ENCODE measurements at places on chromosomes 5 and 9.

GRCh38 chr5:84983093-84983492 is 598.4 kb upstream of the EDIL3 start:
- DNase-seq = no peak

DNA sequence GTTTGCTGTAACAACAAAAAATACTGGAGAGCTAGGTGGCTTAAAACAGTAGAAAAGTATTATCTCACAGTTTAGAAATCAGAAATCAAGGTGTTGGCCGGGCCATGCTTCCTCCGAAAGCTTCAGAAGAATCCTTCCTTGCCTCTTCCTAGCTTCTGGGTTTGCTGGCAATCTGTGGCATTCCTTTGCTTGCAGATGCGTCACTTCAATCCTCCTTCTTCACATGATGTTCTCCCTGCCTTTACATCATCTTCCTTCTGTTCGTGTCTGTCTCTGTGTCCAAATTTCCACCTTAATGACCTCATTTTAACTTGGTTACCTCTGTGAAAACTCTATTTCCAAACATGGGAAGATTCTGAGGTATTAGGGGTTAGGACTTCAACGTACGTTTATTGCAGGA is 90.4 kb upstream of the CHD1 start:
- DNase-seq = no peak

DNA sequence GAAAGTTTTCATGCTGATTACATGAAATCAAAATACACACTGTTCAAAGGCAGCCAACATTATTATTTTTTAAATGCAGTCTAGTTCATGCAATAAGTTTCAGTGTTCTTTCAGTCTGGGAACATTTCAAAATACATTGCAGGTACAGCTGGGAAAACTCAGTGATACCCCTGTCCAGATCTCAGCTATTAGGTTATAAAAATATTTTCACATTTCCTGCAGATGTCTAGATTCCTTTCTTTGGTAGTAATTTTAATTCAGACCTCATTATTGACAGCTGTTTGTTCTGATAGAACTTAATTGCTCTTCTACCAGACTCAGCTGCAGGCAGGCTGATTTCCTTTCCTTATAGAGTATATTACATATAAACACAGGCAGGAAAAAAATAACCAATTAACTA is 556.8 kb upstream of the DMAC1 start:
- DNase-seq = no peak

DNA sequence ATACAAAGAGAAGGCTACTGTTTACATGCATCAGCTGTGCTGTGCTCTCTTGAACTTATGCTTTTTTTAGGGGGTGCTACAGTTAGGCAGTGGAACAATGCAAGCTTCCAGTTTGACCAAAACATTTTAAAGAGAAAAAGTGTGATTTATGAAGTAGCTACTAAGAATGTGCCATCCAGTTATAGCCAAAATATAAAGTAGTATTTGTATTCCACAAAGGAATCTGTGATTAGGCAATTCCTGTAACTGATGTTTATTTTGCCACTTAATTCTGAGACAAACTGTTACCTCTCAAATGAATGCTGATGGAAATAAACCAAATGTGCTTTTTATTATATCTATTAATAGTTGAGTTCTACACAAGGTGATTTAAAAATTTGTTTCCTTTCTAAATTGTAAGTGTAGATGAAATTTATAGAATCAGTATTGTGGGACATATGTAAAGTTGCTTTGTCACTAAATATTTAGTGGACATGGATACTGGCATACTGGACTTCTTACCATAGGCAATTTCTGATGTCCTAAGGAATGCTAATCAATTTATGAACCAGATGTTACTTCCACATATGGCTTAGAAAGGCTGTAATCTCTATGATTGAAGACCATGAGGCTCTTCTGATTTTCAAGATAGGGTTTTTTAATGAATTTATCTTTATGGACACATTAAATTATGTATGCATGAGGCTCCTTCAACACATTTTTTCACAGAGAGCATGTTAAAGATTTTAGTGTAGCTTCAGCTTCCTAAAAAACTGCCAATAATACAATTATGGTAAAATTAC is 410.2 kb downstream of the PRR16 start:
- no peak for DNase-seq

DNA sequence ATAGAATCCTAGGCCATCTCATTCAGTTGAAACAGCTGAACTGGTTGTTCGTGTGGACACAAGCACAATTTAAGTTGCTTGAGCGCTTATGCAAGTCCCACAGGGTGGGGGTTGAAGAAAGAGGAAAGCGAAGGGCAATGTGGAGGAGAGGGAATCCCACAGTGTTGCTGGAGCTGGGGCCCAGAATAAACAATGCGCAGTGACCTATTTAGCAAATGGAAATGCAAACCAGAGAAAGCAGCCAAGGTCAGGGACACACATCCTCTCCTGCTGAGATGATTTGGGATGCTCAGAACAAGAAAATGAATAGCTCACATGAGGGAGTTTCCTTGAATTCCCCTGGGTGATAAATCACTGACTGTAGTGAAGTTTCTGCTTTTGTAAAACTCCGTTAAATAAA is 838.3 kb downstream of the TLE4 start:
- peak; percentile 17 for DNase-seq

GRCh38 chr5:112312295-112313275 is 106.5 kb downstream of the EPB41L4A start:
- DNase-seq = no peak

DNA sequence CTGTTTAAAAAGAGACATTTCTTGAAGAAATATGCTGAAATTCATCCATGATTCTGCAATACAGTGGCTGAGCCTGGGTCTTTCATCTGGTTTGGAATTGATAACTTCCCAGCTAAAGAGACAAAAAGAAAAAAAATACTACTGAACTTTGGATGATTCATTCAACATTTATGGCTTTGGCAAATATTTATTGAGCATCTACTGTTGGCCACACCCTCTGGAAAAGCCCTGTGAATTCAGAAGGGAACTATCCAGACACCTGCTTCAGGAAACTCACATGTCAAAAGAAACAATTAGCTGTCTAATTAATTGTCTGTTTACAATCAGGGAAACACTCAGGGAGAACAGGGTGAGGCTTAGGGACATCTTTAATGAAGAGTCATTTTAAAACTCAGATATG is 17.8 kb upstream of the ZNF622 start:
- no peak for DNase-seq

DNA sequence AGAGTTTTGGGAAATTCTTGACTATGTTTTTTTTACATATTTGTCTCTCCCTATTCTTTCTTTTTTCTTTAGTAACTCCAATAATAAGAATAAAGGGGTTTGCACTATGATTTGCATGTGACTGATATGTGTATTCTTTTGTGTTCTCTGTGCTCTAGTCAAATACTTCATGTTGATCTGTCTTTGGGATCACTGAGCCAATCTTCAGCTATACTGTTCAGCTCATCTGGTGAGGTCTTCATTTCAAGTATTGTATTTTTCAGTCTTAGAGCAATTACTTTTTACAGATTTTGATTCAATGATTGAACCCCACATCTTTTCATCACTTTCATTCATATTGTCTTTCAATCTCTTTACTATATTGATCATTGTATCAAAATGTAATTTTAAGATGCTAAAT is 58.1 kb upstream of the TAF11L2 start:
- DNase-seq = no peak

GRCh38 chr9:69759021-69759420 is 790 bp downstream of the PTAR1 start:
- no peak for DNase-seq

GRCh38 chr9:93567271-93567959 is 9.0 kb upstream of the PHF2 start:
- DNase-seq = no peak

GRCh38 chr5:111280282-111280951 is 56.2 kb downstream of the CAMK4 start:
- no peak for DNase-seq

DNA sequence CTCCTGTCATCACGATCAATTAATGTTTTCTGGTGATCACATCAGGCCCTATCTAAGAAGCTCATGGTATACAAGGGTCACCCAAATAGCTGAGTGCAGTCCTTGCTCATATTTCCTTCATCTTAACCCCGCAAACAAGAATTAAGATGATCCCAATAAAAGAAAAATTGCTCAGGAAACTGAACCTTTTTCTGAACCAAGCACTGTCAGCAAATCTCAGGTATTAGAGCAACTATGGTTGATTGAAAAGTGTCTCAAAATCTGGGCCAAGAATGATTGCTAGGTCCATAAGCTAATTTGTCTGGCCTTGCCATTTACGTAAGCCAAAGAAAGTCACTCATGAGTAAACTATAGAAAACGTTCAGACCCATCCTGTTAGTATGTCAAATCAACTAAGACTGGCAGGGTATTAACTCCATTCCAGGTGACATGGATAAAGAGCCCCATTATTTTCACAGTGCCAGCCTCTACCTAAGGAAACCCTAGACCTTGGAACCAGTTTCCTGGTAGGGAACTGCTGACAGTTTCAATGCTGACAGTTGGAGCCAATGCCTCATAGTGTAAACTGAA is 209.3 kb downstream of the DEPDC1B start:
- DNase-seq = no peak

GRCh38 chr5:79050498-79050897 is 19.0 kb downstream of the DMGDH start:
- DNase-seq = no peak

GRCh38 chr5:8050616-8051175 is 181.7 kb downstream of the MTRR start:
- no peak for DNase-seq

- DNase-seq = no peak
These were observed 718.2 kb downstream of the SEMA5A start for GRCh38 chr5:8827696-8828095.

GRCh38 chr9:12631866-12632265 is 61.3 kb upstream of the TYRP1 start:
- DNase-seq = no peak

- DNase-seq = no peak
These were observed 638.0 kb downstream of the IRX1 start for GRCh38 chr5:4233671-4234070.

DNA sequence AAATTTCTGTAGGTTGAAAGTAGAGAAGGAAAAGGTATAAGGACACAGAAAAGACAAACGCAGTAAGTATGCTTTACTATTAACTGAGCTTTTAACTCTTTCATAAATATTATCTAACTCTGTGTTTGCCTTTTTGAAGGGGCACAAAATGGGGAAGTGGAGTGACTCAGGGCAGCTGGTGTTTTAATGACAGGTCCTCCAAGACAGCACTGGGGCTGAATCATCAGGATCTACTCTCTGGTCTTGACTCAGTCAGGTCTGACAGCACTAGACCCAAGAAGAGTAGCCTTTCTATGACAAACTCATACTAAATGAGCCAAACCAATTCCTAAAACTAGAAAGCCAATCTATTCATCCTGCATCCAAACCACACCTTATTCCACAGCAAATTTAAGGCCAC is 102.2 kb downstream of the APTX start:
- DNase-seq = no peak

- DNase-seq = no peak
These were observed 535 bp downstream of the DOLPP1 start for GRCh38 chr9:129081388-129081904.

DNA sequence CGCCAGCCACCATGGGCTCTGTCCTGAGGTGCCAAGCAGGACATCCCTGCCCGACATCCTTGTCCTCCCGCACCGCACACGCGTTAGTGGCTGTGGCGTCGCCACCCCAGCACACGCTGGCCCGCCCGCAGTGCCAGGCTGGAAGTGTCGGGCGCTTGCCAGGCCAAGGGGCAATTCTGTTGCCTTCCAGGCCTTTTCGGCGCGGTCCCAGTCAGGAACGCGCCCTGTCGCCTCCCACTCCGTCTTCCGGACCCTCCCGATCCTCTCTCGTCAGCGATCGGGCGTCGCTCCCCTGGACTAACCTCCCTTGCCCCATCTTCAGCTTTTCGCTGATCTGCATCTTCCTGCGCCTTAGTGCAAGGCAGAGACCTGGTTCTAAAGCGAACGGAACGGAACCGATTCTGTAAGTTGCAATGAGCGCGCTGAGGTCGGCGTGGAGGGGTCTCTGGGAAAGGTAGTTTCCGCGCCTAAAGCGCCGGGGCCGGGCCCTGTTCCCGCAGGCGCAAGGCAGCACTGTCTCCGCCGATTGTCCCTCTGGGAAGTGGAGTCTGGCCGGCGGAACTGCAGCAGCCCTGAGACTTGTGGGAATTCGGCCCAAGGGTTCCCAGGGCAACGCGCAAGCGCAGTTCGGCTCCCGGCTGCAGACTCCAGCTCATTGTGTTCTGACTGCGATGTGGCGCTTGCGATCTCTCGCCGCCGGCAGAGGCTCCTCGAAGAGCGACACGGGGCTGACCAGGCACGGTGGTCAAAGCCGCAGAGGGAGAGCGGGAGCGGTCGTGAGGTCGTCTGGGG is at the start of gene ZNF454:
Gene ZNF454, plus strand, starts transcription at position 630 of the 792 bp plus-strand sequence. CDS start 1,594 bp downstream, outside the sequence.
- peak; percentile 98 for DNase-seq

GRCh38 chr5:14714706-14715105 is 50.2 kb downstream of the OTULIN start:
- DNase-seq = no peak

DNA sequence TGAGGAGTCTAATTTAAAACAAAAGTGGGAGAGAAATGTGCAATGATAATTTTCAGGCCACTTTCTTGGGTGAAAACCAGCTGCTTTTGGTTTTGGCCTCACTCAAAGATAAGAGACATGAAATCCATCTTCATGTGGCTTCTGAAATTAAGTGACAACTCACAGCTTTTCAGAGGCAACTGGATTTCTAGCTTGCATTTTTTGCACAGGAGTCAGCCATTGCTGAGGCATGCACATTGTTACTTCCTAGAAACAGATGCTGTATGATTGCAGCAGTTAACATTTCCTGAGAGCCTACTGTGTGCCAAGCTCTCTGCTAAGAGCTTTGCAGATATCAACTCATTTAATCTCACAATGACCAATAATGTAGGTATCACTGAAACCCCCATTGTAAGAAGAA is 562.6 kb downstream of the NR2F1-AS1 start:
- DNase-seq = no peak

DNA sequence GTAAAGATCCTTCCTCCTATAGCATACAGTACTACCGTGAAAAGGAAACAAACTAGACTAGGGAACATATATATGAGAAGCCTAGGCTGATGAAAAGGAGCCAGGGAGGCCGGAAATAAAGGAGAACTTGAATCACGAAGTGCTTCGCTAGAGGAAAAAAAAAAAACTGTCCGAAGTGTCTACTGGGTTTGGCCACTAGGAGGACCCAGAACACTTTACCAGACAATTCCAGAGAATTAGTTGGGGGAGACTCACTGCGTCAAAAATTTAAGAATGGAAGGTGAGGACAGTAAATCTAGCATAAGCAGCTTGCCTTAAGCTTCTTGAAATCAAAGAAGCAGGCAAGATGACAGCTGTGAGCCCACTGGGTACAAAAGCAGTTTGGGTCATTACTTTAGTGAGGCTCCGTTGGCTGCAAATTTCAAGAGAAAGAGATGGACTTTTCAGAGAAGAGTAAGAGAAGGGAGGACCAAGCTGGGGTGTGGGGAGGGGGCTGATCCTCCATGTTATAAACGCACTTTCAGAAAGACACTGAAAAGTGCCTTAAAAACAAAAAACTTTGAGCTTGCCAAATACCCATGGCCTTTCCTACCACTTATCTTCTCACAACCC is 47.4 kb downstream of the P4HA2 start:
- no peak for DNase-seq
